ENCODE measurements at places on chromosomes 12 and 14. TPM values are rescaled to one million over a fixed set of nuclear protein-coding genes. Genes with fewer than 3 reads are reported as not detected.

DNA sequence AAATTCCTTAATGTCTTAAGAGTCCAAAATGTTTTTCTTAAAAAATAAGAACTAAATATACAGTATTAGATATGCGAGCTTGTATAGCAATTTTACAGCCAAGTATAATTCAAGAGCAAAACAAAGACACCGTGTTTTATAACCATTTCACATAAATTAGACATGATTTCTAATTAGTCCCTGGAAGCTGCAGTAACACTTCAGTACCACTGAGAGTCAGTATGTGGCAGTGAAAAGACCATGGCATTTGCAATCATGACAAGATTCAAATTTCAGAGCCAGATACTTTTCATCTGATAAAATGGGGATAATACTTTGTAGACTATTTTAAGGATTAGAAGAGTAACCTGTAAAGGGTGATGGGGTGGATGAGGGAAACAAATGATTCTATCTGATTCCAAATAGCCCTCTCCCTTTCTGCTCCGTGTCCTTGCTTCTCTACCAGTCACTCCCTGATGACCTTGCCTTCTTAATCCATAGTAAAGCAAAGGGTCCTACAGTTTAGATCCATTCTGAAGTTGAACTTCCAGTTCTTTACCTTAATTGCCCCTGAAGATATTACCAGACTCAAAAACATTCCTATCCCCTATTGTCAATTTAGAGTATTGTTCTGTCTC is 145.4 kb upstream of the ABCD2 start:
- no peak overlapping the region for H3K4me3 ChIP-seq
- DNase-seq: no peak
- no peaks in the 10 kb centered on the region for H3K27me3 ChIP-seq
- no peak overlapping the region for H3K27ac ChIP-seq
- no peaks in the 10 kb centered on the region for H3K4me1 ChIP-seq

GRCh38 chr14:23237772-23238594 is at the start of gene RNF212B:
Gene RNF212B (plus strand): TSS chr14:23237936. CDS start chr14:23240346, 2,410 bp downstream.
- no peaks in the 10 kb centered on the region for H3K36me3 ChIP-seq
- H3K4me3 ChIP-seq: peak within 1 kb of the TSS; percentile 69

DNA sequence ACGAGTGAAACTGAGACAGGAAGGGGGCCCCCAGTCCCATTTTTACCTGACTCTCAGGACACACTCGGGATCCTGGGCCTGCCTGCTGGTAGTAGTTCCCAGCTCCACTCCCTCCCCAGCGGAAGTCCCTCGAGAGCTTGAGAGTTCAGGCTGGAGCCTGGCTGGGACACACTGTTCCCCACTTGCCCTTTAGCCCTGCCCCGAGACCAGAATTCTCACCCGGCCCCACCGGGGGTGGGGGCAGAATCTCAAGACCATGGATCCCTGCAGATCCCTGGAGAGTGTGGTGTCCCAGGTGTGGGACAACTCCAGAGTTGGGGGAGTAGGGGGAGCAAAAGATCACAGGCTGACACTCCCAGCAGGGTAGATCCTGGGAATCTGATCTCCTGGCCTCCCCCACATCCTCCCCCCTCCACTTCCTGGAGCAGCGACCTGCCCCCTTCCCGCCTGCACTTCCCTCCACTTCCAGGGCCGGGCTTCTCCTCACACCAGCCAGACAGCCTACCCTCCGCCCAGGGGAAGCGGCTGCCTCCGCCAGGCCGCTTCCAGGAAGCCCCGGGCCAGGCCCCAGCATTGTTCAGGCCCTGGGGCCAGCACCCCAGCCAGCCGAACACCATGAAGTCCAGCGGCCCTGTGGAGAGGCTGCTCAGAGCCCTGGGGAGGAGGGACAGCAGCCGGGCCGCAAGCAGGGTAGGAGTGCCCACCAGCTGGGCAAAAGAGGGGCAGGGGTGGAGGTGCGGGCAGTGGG is at the start of gene TNS2:
TNS2 (plus strand) TSS at position 495 of the 748 bp plus-strand sequence; CDS start at position 616, 121 bp downstream.
- H3K4me1 ChIP-seq: peaks cover 9% of the 10 kb centered on the region
- no peak for DNase-seq
- peak within 1 kb of the TSS; percentile 14 for H3K4me3 ChIP-seq
- H3K27me3 ChIP-seq: no peaks in the 10 kb centered on the region
- H3K27ac ChIP-seq: peak within 1 kb of the TSS; percentile 55

TPH2 gene
- total RNA-seq: not detected

KRT5 gene
- not detected for total RNA-seq

- no peak overlapping the region for H3K27ac ChIP-seq
- no peaks in the 10 kb centered on the region for H3K36me3 ChIP-seq
- no peak overlapping the region for H3K4me3 ChIP-seq
- no peaks in the 10 kb centered on the region for H3K4me1 ChIP-seq
- H3K27me3 ChIP-seq: peaks cover 13% of the 10 kb centered on the region
- DNase-seq: no peak
These were observed 10.3 kb upstream of the KCNA1 start for GRCh38 chr12:4899364-4899763.

- H3K27ac ChIP-seq: no peak overlapping the region
- no peaks in the 10 kb centered on the region for H3K36me3 ChIP-seq
- H3K4me1 ChIP-seq: no peaks in the 10 kb centered on the region
These were observed 109.8 kb downstream of the ACSS3 start for GRCh38 chr12:81187686-81188085.

P2RX2 gene
- total RNA-seq: not detected

LRRC10 gene
- total RNA-seq: not detected

DNA sequence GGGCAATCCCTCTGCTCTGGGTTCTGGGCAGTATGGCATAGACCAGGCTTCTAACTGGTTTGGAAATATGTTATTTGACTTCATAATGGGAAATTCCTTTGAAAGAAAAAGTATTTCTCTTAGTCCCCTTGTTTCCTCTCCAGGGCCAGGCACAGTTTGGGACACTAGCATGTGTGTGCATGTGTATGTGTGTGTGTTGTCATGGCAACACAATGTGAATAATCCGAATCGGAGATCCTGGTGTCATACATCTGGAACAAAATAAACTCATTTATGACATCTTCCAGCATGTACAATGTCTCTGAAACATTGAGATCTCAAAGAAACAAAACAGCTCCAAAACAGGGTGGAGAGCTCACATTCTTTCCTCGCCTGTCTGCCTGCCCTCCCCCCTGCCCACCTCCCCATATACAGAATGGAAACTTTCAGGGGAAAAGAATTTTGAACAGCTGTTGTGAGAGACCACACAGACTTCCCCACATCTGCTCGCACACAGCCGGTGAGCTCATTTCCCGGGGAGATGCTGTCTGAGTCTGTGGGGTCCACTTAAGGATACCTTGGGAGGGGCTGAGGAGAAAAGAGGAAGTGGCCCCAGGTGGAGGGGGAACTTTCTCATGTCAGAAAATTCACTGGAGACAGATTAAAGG is 55.5 kb upstream of the PARP11 start:
- DNase-seq: no peak
- no peaks in the 10 kb centered on the region for H3K36me3 ChIP-seq
- no peak overlapping the region for H3K4me3 ChIP-seq
- peaks cover 3% of the 10 kb centered on the region for H3K27me3 ChIP-seq
- no peak overlapping the region for H3K27ac ChIP-seq
- peaks cover 32% of the 10 kb centered on the region for H3K4me1 ChIP-seq

AQP2 gene
- not detected for total RNA-seq

- H3K27me3 ChIP-seq: no peaks in the 10 kb centered on the region
- DNase-seq: peak; percentile 98
These were observed at the start of gene OXA1L for GRCh38 chr14:22766457-22767322. Gene OXA1L (plus strand): TSS chr14:22766688. CDS start chr14:22766702, 14 bp downstream.

DNA sequence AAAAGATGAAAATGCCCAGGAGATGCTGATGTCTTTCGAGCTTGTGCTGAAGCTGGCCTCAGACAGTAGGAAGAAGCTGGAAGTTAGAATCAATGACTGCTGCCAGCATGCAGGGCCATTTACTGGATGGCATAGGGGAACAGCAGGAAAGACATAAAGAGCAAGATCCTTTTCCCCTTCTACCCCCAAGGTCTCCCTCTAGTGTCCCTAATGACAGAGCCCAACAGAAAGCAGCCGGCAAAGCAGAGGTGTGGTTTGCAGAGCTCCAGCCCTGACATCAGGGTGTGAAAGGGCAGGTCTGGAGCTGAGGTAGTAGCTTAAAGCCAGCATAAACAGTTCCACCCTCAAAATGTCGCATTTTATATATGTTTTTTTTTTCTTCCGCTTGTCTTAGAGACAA is 1560.7 kb upstream of the TMEM132C start:
- no peaks in the 10 kb centered on the region for H3K4me1 ChIP-seq
- H3K27me3 ChIP-seq: no peaks in the 10 kb centered on the region
- DNase-seq: no peak
- no peak overlapping the region for H3K27ac ChIP-seq
- H3K36me3 ChIP-seq: no peaks in the 10 kb centered on the region

NFATC4 gene
- not detected for total RNA-seq

GRCh38 chr14:71441126-71441525 is 491.1 kb upstream of the RGS6 start:
- DNase-seq: no peak
- no peaks in the 10 kb centered on the region for H3K27me3 ChIP-seq
- H3K27ac ChIP-seq: no peak overlapping the region
- peaks cover 16% of the 10 kb centered on the region for H3K4me1 ChIP-seq

SERPINA10 gene
- not detected for total RNA-seq

DNA sequence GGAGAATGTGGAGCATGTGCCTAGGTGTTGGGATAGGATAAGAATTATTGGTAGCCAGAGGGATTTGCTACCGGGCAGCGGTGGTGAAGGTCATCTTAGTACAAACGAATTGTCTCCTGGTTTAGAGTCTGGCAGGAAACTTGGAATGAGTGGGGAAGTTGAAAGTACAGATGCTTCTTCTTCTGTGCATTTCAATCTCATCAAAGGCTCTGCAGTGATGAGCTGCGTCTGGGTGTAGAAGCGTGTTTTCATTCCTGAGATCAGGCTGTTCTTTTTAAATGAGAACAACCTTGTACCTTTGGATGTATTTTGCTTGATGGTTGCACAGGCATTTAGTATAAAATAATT is 2.1 kb downstream of the WNK1 start:
- peaks cover 14% of the 10 kb centered on the region for H3K4me1 ChIP-seq
- no peaks in the 10 kb centered on the region for H3K27me3 ChIP-seq
- H3K27ac ChIP-seq: peak overlapping the region; percentile 88
- DNase-seq: peak; percentile 34

KRT4 gene
- not detected for total RNA-seq

FGD6 gene
- total RNA-seq: 0.78 TPM
